ENCODE measurements at places on chromosomes 6 and 20.

DNA sequence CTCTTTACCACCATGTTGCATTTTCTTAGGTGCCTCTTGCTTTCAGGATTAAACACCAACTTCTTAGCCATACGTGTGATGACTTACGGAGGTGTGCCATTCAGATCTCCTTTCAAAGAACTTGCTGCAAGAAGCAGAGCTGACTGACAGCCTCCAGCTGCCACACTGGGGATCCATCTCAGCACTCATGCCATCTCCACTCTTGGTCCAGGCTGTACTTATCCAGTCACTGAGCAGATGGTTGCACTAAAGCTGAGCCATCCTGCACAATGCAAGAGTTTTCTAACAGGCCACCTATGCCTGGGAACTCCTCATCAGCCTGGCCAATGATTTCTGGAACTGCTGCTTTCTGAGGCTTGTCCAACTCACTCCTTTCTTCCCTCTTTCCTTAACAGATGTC, 31.4 kb upstream of the KIF6 start:
- no peak for DNase-seq

GRCh38 chr6:114007516-114007915, 36.6 kb upstream of the HDAC2 start:
- DNase-seq, result no peak

DNA sequence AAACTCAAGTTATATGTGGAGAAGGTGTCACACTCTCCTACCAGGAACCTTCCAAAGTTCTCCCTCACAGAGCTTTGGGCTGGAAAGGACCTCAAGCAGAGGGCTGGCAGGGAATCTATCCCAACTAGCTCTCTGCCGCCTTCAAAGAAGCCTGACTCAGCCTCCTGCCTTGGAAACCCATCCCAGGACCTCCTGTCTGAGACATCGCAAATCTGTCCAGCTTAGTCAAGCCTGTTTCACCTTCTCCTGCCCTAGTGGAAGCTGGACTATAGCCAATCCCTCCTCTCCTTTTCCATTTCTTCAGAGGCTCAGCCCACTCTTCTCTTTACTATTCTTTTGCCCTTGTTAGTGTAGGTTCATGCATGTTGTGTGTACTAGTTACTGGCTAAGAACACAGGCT, 48.2 kb upstream of the FOXP4 start:
- no peak for DNase-seq

DNA sequence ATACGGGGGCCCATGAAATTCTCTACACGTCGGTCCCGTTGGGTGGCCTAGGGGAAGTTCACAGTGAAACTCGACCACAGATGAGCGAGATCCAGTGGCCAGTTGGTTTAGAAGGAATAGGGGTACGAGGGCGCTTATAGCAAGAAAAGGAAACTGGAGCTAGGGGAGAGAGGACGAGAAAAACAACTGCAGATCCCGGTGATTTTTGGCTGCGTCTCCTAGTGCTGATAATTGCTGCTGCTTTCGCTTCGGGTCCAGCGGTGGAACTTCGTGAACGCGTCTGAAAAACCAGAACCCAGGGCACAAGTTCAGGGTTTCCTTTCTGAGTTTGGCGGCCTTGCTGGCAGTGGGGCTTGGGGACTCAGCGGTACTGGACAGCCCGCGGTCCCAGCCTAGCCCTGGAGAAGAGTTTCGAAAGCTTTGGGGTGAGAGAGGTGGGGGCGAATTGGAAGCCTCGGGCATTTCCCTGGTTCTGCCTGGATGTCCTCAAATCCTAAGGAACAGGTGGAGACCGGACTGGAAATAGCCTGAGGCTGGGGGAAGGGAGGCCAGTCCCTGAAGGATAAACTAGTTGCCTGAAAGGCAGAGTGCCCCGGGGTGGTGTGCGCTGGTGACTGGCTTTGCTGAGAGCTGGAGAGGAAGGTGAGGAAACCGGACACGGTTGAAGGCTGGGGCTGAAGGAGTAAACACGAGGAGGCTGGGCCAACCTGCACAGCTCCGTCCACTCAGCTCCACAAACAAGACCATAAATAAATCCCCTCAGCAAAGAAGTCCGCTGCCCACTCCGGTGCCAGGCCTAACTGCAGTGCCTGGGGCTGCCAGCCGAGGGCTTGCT, 793 bp downstream of the GMPR start:
- DNase-seq, result peak; percentile 59

DNA sequence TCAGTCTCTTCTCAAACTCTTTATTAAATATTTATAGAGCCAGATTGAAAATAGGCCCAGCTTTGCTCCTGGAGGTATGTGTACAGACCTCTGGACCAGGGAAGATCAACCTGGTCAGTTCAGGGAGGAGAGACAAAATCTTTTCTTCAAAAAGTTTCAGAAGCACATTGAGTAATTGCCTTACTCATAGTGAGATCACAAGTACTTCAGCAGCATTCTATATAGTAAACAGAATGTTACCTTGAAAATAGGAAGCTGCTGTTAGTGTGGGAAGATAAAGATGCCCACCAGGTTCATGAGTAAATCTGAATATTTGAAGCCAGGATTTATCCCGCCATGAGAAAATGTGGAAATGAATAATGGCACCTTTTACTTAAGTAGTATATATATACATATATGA, 665.9 kb upstream of the CITED2 start:
- no peak for DNase-seq

- peak; percentile 43 for DNase-seq
Measured at GRCh38 chr6:169454204-169454871, 200.7 kb upstream of the THBS2 start.

DNA sequence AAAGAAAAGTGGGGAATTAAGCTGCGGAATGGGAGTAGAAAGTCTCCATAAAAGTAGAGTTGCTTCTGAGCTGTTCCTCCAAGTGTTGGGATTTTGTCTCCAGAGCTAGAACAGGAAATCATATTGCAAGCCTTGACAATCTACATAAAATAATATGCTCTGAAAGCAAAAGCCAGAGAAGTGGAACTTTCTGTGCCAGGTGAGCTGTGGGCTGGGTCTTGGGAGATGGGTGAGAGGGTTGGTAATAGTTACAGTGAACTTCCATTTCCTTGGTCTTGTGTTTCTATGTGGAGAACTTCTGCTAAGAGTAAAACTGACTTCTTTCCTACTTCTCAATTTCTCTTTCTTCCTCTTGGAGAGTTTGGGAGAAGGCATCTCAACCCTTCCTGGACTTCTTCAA, 6.3 kb upstream of the HMGN4 start:
- no peak for DNase-seq

Data from mucosa of gallbladder (tissue), 1 donor.